Tibial nerve (tissue), 4 donors: ENCODE measurements at places on chromosomes 12 and 14.

DNA sequence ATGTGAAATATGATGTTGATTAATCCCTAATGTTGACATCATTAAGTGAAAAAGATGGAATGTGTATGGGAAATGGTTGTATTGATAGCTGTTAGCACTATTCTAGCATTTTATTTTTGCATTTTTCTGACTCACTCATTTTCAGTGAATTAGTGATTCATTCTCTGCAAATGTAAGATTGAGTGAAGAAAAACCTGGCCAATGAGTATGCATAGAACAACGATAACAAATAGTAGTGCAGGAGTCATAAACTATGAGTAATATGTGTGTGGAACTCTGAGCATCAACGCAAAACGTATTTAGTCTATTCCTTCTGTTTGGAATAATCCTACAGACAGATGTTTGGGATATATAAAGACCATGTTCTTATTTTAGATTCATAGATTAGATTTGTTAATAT, 76.3 kb upstream of the RTL1 start:
- no peak for DNase-seq

DNA sequence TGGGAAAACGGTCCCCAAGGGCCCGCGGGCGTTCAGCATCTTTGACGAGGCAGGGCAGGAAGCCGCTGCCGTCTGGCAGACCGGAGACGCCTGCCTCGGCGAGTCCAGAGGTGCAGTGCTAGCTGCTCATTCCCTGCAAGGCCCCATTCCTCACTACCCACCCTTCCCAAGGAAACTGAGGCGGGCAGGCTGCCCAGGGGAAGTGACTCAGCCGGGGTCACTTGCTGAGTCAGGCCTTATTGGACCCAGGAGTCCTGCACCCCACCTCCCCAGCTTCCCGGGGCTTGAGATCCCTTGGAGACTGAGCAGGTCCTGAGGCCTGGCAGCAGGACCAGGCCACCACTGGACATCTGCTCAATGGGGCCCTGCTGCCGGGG, 3.7 kb downstream of the SH2B3 start:
- DNase-seq, result no peak

DNA sequence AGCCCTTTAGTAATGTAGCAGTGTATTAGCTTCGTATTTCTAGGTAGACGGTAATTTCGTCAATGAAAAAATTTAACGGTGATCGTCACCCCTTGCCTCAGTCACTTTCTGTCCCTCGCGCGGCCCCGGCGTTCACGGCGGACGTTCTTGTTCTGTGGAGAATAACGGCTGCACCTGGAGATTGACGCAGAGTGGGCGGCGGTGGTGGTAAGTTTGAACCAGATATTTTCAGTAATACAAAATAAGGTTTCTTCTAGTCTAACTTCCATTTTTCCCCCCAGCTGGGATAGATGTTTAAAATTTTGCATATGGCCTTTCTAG, 341 bp downstream of the ZNF10 start:
- DNase-seq, result no peak

DNA sequence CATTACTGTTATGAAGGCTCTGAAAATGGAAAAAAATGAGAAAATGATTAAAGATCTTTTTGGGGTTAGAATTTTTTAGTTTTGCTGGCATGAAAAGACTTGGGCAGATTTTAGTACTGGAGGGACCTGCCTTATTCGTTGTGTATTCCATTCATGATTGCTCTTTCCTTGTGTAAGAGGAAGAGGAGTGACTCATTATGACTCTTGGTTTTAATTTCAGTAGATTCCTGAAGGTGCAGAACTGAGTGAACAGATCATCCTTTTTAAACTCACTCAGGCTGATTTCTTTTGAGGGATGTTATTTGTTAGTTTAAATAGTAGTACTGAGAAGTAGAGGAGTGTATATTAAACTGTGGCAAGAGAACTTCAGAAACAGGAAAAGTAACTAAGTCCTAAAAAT, 41.6 kb downstream of the AKAP6 start:
- no peak for DNase-seq

GRCh38 chr12:40622246-40622838, 69.9 kb upstream of the CNTN1 start:
- DNase-seq, result peak; percentile 90

DNA sequence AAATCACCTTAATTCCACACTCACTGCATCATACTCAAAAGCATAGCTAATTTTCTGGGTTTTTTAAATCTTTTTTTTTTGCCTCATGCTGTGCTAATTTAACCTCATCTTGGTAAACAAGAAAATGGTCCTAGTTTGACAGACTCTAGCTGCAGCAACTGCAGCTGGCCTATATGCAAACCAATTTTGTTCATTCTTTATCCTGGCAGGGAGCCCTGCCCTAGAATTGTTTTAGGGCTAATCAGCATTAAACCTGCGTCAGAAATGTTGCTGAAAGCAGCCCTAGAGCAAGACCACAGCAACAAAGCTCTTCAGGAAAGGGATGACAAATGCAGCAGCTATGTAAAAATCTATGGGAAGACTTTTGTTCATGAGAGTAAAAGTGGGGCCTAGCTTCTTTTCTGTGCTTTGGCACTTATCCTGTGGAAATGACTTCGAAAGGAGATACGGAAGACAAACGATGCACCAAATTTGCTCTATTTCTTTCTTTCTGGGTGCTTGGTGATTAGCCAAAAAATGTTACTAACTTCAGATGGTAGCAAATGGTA, 72.2 kb downstream of the DENND5B start:
- no peak for DNase-seq

- no peak for DNase-seq
Measured at GRCh38 chr12:27583057-27583797, 59.2 kb downstream of the PPFIBP1 start.

DNA sequence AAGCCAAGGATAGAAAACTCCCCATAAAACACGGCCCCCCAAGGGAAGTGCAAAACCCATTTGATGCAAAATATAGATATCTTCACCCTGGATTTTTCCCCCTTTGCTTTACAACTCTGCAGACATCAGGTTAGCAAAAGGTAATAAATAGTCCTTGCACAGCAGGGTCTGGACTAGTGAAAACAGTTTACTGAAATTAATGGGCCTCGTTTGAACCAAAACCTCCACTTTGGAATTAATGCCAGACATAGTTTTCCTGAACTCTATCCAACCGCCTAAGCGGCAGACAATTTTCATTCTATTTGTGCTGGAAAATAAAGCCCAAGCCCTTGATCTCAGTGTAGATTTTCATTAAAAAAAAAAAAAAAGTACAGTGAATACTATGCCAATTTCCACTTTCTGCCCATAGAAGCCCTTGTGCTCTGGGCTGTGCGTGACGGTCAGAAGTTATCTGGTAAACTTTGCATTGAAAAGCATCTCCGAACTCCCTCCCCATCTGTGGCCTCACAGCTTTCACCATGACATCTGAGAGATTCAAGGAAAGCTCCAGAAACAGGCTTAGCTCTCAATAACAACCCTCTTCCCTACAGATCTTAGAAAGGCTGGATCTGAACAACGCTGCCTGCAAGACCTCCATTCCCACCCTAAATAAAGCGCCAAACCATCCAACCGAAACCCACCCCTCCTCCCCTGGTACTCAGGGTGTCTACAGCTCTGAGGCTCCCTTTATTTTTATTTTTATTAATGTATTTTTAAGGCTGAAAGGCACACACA, 11.0 kb upstream of the IRF2BPL start:
- DNase-seq, result no peak

GRCh38 chr12:123057513-123058265, 77.2 kb downstream of the ARL6IP4 start:
- no peak for DNase-seq

DNA sequence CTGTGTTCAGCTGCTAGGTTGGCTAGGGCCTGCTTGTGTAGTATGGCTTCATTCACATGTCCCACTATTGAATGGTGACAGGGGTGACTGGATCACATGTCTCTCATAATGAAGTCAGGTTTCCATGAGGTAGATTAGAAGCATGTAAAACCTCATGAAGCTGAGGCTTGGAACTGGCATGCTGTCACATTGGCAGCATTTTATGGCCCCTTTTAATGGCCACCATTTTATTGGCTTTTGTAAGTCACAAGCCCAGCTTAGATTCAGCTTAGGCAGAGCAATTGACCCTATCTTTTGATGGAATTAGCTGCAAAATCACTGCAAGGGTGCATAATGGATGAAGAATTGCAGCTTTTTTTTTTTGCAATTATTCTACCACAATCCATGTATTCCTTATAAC, 583.5 kb downstream of the MED13L start:
- no peak for DNase-seq

GRCh38 chr14:101336183-101336582, 225.1 kb upstream of the DIO3 start:
- no peak for DNase-seq

- no peak for DNase-seq
Measured at GRCh38 chr12:31263661-31264060, 62.3 kb downstream of the SINHCAF start.

DNA sequence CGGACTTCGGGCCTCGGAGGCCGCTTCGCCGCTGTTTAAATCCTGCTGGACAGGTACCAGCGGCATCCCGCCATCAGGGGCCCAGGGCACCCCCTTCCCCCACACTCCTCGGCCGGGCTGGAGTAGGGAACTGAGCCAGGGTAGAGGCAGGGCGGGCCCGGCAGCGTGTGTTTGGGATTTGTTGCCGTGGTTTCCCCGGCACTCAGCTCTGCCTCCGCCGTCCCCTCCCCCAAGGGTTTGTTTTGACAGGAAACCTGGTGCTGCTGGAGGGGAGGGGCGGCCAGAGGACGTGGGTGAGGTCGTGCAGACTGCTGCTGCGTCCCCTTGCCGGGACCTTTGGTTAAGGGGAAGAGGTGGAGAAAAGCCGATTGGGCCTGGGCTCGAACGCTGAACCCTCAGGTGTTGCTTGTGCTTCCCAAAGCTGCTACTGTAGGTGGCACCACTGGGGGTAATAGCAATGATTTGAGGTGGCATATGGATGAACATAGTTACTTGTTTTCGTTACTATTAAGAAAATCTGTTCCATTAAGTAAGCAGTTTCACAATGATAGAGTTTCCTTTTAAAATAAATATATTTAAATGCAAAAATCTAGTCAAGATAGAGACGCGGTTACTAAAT, 778 bp downstream of the TCP11L2 start:
- peak; percentile 75 for DNase-seq

DNA sequence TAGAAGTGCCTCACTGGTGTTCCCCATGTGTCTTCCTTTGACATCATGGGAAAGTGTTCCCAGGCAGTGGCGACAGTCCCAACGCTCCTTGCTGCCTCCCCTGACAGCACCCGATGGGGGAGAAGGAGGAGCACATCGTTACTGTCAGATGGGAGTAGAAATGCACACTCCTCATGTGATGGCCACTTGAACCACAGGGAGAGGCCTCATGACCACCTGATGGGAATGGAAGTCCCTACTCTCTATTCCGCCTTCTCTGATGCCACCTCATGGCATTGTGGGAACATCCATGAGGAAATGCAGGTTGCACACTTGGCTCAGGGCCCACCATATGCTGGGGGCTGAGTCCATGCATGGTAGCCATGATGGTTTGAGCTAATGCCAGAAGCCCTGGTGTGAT, 14.3 kb upstream of the CORO1C start:
- no peak for DNase-seq

GRCh38 chr14:69039288-69039628, 60.2 kb upstream of the ACTN1 start:
- no peak for DNase-seq

DNA sequence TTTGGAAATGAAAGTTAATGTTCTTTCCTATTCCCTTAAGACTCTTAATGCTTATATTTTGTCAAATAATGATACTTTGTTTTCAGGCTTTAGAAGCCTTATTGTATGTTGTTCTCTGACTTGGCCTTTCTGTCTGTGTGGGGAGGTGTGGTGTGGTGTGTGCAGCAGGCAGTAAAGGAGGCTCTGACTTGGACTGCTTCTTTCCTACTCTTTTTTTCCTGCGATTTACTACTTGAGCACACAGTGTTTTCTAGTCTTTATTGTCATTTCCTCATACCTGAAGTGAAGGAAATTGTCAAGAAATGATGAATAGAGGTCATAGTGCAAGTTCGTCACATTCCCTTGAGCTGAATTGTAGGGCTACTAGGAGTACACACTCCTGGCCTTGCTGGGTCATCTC, 26.9 kb downstream of the PIWIL1 start:
- no peak for DNase-seq

DNA sequence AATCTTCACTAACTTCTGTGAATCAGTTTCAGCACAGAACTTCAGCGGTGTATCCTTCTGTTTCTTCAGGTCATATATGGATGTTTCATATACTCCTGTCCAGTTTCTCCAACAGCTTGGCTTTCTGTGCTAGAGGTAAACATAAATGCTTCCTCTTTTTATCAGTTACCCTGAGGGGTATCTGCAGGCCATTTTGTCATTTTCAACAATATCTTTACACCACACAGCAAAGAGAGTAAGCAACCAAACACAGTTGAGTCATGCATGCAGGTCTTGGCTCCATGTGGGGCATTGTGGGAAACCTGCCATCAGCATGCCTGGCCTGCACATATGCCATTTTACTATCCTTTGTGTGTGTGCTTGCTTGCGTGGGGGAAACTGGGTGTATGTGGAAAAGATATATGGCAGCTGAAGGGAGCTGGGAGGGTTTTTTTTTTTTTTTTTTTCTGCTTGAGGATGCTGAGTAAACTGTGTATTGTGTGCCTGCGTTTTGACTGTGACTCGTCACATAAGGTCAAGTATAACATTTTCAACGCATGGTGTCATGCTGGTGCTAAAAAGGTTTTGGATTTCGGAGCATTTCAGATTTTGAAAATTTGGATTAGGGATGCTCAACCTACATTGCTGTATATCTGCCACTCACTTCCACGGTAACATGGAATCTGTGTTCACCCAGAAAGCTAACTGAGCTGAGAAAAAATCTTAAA, 56.1 kb upstream of the YARS2 start:
- DNase-seq, result no peak

DNA sequence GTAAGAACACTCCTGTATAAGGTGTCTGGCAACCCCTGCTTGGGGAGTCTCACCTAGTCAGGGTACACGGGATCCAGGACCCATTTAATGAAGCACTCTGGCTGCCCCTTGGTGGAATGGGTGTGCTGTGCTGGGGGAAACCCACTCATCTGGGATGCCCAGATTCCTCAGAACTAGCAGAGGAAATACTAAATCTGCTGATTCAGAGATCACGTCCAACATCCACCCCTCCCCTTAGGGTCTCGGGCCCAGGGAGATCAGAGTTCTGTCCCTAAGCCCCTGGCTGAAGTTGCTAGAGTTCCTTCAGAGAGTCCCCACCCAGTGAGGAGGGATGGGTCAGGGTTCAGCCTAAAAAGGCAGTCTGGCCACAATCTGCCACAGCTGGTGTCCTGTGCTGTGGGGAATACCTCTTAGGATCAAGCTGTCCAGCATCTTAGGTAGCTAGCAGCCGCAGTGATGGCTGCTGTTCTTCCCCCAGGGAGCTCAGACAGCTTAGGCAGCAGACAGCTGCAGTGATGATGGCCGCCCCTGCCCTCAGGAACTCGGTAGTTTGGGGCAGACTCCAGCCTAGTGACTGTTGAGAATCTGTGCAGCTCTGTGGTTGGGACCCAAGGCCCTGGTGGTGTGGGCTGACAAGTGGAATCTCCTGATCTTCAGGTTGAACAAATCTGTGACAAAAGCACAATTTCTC, 74.8 kb downstream of the IFNG-AS1 start:
- DNase-seq, result no peak

- peak; percentile 74 for DNase-seq
Measured at GRCh38 chr14:58639842-58640484, 2.2 kb downstream of the DACT1 start.

GRCh38 chr14:32825058-32825457, 113.6 kb upstream of the NPAS3 start:
- no peak for DNase-seq

GRCh38 chr12:15289192-15289591, 33.1 kb upstream of the PTPRO start:
- no peak for DNase-seq
